ENCODE measurements at places on chromosomes 4 and X.

- no peak for DNase-seq
Measured at GRCh38 chr4:111650146-111650545, 495.1 kb upstream of the FAM241A start.

- no peak for DNase-seq
Measured at GRCh38 chrX:17643528-17643927, 93.8 kb upstream of the SCML1 start.

DNA sequence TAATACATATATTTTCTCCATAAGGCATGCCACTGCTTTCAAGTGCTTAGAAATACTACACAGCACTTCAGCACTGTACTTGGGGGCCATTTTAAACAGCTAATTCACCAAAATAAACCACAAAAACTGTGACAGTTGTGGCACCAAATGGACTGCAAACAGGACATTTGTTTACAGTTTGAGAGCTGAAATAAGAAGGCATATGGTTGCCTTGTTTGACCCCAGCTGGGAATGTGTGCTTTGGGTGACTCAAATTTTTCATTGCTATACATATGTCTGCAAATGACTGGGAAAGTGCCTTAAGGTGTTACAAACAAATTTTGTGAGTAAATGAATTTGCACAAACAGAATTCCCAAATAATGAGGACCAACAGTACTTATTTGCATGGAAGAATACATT is 124.2 kb downstream of the BANK1 start:
- no peak for DNase-seq

GRCh38 chr4:69991016-69991415 is 4.8 kb upstream of the STATH start:
- DNase-seq = no peak

DNA sequence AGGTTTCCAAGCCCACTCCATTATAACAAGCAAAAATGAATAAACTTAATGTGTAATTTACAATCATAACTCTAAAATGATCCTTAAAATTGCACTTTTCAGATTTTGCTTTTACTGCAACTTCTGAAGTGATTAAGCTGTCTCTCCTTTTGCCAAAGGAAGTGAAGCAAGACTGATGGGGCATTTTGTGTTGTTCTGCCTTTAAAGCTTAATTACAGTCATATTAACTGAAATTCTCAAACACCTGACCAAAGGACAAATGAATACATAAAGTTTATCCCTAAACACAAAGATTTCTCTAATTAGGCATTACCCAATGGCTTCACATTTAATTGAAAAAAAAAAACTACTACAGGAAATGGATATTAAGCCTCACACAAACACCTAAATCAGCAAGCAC is 101.8 kb downstream of the ATP11C start:
- DNase-seq = no peak

DNA sequence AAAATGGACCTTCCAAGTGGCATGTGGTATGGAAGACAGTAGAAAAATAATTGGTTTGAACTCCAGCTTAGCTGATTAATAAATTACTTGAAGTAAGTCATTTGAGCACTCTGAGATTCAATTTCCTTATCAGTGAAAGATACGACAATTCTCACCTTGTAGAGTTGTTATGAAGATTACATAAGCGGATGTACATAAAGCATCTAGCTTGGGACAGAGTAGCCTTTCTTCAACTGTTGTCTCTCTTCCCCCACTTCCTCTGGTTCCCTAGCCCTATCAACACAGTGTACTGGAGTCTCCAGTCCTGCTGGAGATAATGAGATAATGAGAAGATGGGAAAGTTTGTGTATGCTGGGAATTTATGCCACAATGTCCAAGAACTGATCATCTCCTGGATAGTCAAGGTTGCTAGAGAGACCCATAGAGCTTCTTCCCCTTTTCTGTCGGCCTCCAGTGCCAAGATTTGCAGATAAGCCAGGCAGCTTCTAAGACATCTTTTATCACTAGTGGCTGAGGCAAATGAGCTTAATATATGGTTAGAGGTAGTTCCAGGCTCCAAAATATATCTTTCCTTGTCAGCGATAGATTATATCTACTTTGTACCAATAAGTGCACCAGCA is 33.9 kb downstream of the VSIG4 start:
- no peak for DNase-seq

- no peak for DNase-seq
Measured at GRCh38 chr4:38751341-38752010, 31.3 kb downstream of the TLR10 start.

GRCh38 chr4:7431696-7432530 is 2.8 kb downstream of the PSAPL1 start:
- peak; percentile 1 for DNase-seq

DNA sequence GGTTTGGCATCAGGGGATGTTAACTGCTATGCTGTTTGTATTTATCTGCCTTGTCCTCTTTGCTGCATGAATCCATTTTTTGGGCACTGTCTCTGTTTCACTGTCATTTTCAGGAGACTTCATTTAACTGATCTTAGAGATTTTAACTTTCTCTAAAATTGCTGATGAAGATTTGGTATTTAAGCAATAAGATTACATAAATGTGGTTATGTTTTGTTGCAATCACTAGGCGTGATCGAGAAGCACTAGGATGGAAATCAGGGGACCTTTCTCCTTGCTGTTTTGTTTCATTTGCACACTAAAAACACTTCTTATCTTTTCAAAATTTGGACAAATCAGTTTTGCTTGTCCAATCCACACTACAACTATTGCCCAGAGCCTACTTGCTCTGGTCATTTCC is 15.4 kb downstream of the CXCL2 start:
- DNase-seq = no peak

DNA sequence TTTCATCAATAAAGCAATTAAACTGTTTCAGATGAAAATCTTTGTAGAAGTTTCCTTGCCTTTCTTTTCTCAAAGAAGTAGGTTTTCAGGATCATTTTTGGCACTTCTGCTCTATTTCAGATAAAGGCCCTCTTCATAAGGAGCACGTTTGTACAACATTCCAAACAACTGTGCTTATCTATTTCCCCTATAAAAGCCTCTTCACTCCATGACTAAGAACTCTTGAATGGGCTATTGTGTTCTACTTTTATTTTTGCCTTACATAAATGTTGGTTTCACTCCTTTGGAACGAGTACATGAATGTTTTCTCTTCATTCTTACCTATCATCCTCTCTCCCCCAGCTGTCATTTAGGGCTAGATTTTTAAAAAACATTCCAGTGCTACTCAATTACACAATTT is 288.0 kb upstream of the PPP1R2C start:
- no peak for DNase-seq

GRCh38 chr4:89570931-89571330 is 263.3 kb upstream of the GPRIN3 start:
- DNase-seq = no peak

- DNase-seq = no peak
Measured at GRCh38 chr4:94525993-94526728, 74.4 kb downstream of the PDLIM5 start.

GRCh38 chr4:146521541-146522097 is at the start of gene SLC10A7:
Gene SLC10A7 (minus strand): TSS chr4:146521940. CDS start chr4:146521717, 223 bp downstream.
- peak; percentile 83 for DNase-seq

- no peak for DNase-seq
Measured at GRCh38 chr4:6939761-6940743, 30.4 kb downstream of the TBC1D14 start.

DNA sequence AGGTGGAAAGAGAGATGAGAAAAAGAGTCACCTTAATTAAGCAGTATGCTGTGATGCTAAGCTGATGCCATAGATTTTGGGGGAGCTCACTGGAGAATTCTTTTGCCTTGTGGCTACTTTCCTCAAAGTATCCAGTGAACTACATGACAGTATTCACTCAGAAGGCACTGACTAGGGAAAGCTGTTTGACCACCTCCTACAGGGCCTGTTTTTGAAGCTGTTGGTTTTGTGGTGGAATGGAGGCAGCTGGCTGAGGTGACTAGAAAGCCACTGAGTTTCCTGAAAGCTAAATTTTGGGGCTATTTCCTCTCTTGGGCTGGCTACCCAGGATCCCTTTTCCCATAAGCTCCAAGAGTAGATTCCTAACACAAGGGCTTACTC is 124.8 kb upstream of the EOLA2 start:
- no peak for DNase-seq

DNA sequence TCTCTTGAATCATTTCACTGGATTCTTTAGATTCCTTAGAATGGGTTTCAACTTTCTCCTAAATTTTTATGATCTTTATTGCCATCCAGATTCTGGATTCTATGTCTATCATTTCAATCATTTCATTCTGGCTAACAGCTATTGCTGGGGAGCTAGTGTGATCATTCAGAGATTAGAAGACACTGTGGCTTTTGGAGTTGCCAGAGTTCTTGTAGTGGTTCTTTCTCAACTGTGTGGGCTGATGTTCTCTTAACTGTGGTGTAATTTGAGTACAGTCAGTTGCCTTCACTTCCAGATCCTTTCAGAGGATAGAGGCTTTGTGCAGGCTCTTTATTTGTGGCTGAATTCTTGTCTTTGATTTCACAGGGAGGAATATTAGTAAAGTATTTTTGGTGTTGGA is 12.1 kb upstream of the CSN2 start:
- DNase-seq = no peak

DNA sequence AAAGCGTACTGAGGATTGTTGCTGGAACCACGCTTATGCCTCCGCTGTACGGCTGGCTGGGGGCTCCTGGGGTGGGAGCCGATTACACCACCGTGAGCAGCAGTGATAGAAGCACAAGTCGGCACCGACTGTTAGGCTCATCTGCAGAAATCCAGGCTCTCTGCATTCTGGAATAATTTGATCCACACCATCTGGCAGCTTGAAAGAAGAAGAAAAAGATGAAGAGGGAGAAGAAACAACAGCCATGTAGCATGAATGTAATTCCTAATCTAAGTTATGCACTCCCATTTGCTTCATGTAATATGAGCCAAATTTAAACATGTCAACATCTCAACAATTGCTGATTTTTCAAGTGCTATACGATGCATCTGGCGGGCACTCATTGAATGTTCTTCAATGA is 84.6 kb upstream of the DHX15 start:
- no peak for DNase-seq

DNA sequence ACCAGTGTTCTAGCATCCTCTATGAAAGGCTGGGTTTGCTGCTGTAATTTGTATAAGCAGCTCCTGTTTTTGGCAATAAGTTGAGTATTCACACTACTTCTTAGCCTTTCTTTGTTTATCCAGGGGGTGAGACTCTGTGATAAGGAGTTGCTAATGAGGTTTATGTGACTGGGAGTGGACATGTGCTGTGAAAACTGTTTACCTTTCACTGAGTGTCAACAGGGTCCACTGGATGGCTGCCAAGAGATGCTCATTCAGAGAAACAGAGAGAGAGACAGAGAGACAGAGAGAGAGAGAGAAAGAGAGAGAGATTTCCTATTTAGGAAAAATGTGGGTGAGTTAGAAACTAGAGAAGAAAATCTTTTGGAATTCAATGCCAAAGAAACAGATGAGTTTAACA is 233.9 kb downstream of the CHIC2 start:
- no peak for DNase-seq

GRCh38 chrX:69961365-69962072 is 88.2 kb downstream of the AWAT2 start:
- peak; percentile 0 for DNase-seq

GRCh38 chr4:2459589-2460349 is 9.1 kb upstream of the RNF4 start:
- DNase-seq = no peak

DNA sequence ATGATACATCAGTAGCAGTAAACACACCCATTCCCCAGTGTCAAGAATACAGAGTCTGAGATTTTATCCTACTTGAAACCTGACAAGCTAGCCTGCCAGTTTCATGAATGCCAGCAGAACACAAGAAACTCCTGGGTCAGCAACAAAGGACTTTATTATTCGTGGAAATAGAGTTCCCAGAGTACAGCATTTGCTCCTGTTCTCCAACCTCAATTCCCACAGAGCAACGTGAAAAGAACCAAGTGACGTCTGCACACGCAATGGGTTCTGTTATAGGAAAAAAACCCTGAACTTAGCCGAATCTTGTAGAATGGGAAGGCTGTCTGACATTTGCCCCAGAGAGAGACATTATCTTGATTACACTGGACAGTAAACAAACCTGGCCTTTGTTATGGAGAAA is 23.3 kb upstream of the INTU start:
- DNase-seq = no peak

GRCh38 chrX:68440940-68441339 is 7.6 kb upstream of the OPHN1 start:
- peak; percentile 31 for DNase-seq

- DNase-seq = no peak
Measured at GRCh38 chrX:100328351-100328750, 81.7 kb downstream of the PCDH19 start.

DNA sequence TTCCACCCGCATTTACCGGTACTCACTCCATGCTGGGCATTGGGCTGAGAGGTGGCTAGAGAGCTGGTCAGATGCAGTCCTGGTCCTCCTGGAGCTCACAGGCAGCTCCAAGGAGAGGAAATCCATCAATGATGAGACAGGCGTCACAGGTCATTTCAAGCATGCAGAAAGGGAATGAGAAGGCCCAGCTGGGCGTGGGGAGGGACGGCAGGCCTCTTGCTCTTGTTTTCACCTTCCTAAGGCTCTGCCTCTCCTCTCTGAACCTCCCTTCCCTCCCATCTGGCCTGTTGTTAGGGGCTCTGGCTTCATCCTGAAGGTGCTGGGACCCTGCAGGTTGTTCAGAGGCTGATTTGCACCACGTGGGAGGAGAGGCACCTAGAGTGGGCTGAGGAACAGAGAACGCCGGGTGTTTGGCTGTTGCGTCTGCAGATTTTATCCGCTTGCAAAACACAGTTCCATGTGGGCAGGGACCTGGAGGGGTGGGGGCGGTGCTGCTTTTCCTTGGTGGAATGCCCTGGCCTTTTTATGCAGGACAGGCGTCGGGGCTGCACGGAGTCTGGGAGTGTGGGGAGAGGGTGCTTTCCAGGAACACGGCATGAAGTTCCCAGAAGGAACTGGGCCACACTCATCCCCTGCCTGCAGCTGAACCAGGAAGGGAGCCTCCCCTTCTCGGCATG is 81.5 kb upstream of the PSAPL1 start:
- no peak for DNase-seq

GRCh38 chrX:41090568-41091238 is 5.5 kb downstream of the USP9X start:
- DNase-seq = peak; percentile 21

GRCh38 chrX:70313503-70313902 is 23.6 kb downstream of the KIF4A start:
- DNase-seq = no peak

DNA sequence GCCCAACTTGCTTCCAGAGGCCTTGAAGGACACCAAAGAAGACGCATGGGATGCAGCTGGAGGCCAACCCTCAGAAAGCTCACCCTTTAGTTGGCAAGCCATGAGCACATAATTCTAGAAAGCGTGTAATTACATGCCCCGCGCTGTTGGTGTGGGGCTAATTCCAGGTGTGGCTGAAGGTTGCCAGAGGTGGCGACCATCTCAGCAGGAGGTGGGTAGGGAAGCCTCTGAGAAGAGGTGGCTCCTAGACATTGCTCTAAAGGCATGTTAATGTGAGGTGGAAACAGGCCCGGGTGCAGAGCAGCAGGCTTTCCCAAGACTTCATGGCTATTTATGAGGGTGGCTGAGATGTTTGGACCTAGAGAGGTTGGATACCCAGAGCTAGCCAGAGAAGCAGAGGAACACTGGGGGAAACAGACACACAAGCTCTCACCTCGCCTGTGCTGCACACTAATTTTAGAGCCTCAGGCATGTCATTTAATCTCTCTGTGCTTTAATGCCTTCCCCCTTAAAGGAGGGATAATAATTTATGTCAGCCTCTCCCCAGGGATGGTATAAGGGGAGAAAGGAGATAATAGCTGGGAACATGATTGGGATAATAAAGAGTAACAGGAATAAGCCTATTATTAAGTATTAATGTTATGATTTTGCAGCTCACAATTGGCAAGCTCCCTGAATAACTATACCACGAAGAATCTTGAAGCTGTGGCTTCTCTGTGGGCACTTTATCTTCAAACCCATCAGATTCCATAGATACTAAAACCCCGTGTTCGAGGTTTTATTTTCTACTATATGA is 60.0 kb upstream of the HELT start:
- DNase-seq = no peak

Data from epithelial cell of esophagus (primary cell).